Neural progenitor cell (in vitro differentiated cells): ENCODE measurements at places on chromosomes 1 and 21. TPM values are rescaled to one million over a fixed set of nuclear protein-coding genes. Genes with fewer than 3 reads are reported as not detected.

- no peak for DNase-seq
These were observed 2.0 kb downstream of the EFHD2 start for GRCh38 chr1:15411593-15412137.

GRCh38 chr1:11316701-11317100 lies 43.7 kb downstream of the UBIAD1 start:
- DNase-seq: no peak

DNA sequence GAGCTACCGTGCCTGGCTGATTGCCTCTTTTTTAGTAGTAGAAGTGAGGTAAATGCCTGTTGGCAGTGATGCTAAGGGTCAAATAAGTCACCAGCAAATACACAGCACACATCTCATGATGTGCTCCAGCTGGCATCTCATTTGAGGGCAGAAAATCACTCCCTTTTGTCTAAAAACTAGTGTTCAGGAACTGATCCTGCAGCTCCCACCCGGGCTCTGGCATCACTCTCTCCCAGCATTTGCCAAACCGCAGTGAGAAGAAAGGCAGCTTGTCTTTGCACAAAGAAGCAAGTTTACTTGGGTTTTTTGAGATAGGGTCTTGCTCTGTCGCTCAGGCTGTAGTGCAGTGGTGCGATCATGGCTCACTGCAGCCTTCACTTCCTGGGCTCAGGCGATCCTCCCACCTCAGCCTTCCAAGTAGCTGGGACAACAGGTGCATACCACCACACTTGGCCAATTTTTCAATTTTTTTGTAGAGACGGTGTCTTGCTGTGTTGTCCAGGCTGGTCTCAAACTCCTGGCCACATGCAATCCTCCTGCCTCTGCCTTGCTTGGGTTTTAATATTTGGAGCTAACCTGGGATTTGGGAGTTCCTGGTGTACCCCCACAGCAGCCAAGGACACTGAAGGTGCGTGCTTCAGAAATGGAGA lies 4.1 kb downstream of the RBP7 start:
- DNase-seq: no peak

DNA sequence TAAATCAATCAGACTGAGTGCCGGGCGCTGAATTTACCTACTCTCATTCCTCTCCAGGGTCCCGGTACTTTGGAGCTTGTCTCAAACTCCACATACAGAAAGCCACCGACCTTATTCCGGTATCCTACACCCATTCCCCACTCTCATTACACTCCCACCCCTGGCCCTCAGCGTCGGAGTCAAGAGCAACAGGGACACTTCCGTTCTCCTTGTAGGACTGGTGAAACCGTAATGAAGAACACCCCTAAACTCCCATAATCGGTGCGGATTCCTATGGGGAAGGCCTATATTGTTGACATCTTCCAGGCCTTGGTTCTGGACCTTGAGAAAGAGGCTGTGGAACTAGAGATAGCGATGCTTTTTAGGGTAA lies 798 bp downstream of the ZBED6 start:
- DNase-seq: no peak

GRCh38 chr1:202569393-202570322 lies 140.6 kb downstream of the SYT2 start:
- no peak for DNase-seq

- no peak for DNase-seq
These were observed 24.8 kb downstream of the KCNAB2 start for GRCh38 chr1:6070450-6070974.

DNA sequence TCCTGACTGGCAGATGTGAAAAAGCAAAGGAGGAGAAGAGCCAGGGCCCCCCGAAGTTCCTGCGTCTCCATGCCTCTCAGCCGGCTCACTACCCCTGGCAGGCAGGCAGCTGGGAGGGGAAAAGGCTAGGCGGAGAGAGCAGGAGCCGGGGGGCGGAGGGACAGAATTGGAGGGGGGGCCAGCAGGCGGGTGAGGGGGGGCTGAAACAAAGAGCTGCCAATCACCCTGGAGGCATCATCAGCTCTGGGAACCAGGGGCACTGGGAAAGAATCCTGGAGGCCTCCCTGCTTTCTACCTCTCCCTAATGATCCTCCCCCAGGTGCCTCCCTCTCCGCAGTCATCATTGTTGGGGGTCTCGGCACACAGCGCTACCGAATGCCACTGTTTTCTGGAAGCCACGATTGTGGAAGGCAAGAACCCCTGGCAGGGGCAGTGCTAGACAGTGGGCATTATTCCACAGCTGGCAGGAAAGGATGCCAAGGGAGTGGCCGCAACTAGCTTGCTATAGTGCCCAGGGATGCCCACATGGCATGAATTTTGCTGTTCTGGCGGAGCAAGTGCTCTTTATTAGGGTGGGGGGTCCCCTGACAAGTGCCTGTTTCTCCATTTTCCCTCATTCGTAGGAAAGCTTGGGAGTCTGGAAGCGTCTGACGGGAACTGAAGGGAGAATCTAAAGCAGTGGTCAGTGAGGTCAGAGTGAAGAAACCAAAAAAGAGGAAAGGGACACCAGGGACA lies at the start of gene THBS3:
Gene THBS3 (minus strand): TSS at position 92 of the 735 bp plus-strand sequence. CDS start 21 bp downstream, at position 71.
- DNase-seq: peak; percentile 85

Gene NBPF6
- not detected in 2 replicates for total RNA-seq

Gene PPIAL4G
- total RNA-seq: 0.03 and 0.09 TPM in 2 replicates

Gene LCK
- total RNA-seq: 0.32 and 0.77 TPM in 2 replicates

Gene DENND1B
- total RNA-seq: 12.2 and 13.1 TPM in 2 replicates

DNA sequence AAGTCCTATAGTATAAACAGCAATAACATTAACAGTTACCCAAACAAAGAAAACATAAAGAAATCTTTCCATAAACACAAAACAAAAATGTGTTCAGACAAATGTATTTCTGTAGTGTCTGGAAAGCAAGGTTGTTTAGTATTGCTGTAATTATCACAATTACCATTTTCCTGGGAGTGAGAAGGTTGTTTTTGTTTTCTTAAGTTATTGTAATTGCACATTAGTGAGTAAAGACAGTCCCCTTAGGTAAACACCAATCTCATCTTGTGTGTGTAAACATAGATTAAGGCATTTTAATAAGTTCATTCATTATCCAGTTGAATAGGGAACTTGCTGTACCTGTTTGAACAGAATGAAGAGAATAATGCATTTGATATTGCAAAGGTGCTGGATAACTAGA lies 356.9 kb upstream of the ADGRL4 start:
- DNase-seq: no peak

GRCh38 chr1:161267321-161267720 lies 8.8 kb downstream of the PCP4L1 start:
- no peak for DNase-seq

Gene TMOD4
- total RNA-seq: not detected in 2 replicates

DNA sequence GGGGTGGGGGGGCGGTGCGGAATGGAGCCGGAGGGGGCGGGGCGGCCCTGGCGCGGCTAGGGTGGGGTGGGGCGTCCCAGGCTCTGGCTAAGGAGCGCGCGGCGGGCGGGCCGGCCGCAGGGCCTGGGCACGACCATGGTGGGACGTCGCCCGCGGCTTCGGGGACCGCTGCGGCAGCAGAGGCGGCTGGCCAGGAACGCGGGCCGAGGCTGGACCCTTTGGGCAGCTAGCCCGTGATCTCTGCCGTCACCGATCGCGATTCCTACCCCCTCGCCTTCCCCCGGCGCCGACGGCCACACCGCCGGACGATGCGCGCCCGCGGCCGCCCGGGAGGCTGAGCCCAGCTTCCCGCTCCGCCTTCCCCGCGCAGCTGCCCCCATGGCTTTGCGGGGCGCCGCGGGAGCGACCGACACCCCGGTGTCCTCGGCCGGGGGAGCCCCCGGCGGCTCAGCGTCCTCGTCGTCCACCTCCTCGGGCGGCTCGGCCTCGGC lies at the start of gene MAP3K21:
Gene MAP3K21 (plus strand): TSS at position 74 of the 491 bp plus-strand sequence. CDS start 305 bp downstream, at position 379.
- DNase-seq: no peak

DNA sequence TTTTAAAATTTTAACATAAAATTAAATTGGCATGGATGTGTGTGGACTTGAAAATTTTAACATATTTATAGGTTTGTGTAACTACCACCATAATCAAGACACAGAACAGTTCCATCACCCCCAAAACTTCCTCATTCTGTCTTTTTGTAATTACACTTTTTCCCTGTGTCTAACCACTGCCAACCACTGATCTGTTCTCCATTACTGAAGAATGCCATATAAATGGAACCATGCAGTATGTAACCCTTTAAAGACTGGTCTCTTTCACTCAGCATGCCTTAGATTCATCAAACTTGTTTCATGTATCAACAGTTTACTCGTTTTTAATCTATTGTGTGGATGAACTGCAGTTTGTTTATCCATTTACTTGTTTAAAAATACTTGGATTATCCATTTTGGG lies 13.0 kb upstream of the AHCYL1 start:
- no peak for DNase-seq

Gene FCRL4
- total RNA-seq: not detected in 2 replicates

Gene SPRR2A
- total RNA-seq: not detected in 2 replicates

Gene TIAM1
- 27.2 and 30.2 TPM in 2 replicates for total RNA-seq

Gene PRAMEF27
- total RNA-seq: not detected in 2 replicates

DNA sequence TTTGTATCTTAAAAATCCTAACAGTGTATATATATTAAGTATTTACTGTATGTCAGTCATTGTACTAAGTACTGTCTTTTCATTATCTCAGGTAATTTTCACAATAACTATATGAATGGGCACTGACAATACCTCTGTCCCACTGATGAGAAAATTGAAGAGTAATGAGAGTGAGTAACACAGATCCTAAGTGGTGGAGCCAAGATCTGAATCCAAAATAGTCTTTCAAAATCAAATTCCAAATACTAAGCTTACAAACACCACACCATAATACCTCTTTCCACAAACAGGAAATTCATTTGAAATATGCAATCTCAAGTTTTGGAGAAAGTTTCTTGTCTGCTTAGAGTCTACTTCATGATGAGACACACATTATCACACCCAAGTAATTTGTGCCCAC lies 105.9 kb upstream of the EDEM3 start:
- DNase-seq: no peak

DNA sequence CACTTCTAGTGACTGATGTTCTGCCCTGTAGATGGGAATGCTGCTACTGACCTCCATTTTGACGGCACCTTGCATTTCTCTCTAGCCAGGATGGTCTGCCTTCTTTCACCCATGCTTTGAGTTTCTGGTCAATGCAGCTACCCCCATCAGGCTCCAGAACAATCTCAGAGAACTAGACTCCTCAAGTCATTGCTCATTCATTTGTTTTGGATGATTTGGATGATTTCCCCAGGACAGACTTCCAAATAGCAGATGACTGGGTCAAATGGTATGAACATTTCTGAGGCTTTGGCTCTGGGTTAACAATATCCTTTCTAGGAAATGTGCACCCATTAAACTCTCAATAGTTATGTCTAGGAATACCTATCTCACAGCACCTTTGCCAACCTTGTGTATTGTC lies 63.9 kb downstream of the CSMD2 start:
- no peak for DNase-seq

GRCh38 chr1:100443811-100444571 lies 91.7 kb downstream of the CDC14A start:
- DNase-seq: no peak

Gene OR14K1
- total RNA-seq: not detected in 2 replicates

Gene MATN1
- total RNA-seq: 0.09 TPM in 1 of 2 replicates, not detected in the other

DNA sequence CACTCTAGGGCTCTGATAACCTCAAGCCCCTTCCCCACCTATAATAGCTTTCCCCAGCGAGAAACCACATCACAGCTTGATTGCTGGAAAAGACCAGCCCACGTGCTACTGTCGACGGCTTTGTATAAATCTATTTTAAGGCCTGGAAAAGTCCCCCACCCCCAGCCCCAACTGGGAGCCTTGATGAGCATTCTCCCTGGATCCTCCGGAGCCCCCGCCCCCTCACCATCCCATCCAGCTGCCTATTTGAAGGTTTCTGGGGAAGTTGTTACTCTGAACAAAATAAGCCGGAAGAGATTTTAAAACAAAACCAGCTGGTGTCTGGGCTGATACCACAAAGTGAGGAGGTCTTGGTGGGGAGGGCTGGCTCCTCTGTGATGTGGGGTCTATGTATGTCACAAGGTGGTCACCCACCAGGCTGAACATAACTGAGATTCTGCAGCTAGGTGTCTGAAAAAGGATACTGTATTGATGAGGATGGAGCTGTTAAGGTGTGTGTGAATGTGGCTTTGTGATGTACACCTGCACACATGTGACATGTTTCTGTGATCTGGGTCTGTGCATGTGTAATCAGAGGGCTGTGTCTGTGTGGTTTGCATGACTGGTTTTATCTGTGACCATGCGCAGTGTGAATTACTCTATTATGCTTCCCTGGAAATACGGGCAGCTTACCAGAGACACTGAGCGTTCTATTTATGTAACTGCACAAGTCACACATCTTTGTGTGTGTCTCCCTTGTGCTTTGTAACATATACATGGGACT lies 25.0 kb downstream of the RIMS3 start:
- DNase-seq: no peak

DNA sequence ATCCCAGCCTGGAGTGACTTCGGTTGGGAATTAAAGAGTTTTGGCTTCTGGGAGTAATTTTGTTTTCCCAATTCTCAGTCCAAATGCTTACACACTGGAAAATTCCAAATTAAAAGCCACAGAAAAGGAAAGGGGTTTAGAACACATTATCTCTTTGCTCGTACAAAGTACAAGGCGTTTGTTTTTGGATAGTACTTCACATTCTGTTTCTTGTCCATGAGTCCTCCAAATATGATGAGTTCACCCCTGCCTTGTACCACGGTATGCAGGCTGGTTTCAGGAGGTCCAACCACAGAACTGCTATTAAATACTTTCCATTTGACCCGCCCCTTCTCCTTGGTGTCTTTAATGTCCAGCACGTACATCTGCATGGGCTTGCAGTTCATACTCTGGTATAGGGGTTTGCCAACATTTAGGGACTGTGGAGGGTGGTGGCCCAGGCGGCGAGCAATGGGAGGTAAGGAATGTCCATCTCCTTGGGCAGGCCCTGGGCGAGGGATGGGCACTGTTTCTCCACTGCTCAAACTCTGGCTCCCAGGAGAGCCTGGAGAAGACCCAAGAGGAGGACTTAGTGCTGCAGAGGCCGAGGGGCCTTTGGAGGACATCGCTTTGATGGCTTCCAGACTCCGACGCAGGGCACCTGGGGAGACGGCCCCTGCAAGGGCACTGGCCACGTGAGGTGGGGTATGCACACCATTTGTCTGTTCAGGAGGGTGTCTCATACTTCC lies 13.7 kb upstream of the CPLANE2 start:
- DNase-seq: no peak

- DNase-seq: no peak
These were observed 126.1 kb upstream of the KLHDC7A start for GRCh38 chr1:18354612-18355011.

DNA sequence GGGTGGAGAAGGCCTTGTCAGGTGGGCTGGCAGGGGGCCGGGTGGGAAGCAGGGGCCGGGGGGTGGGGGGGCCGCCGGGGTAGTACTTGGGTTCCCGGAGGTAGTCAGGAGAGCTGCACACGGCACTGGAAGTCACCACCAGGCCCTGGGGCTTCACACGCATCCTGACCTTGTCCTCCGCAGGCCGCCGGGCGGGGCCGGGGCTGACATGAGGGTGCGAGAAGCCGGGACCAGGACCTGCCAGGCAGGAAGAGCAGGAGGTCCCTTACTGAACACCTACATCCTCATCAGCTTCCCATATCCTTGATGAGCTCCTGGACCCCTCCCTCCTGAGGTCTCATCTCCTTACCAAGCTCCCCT lies 52.0 kb downstream of the AHDC1 start:
- DNase-seq: no peak

Gene AMY1B
- not detected in 2 replicates for total RNA-seq
